Activated CD8-positive, alpha-beta T cell treated with anti-CD3 and anti-CD28 coated beads, Interleukin-2, amount 10 ng/mL, durations not matched to agents 7 days and 5 days (primary cell): ENCODE measurements at places on chromosomes 4 and X.

DNA sequence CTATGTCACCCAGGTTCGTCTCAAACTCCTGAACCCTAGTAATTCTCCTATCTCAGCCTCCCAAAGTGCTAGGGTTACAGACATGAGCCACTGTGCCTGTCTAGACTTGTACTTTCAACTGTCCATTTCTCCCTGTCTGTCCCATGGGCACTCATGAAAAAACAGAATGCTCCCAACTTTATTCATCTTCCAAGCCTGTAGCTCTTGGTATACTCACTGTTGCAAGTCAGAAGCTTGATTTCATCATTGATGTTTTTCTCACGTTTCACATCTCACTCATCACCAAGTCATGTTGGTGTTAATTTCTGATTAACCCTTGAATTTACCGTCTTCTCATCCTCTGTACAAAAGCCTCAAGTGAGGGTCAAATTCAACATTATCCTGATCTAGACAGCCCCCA, 7.3 kb upstream of the SRP72 start:
- no peak for DNase-seq

GRCh38 chr4:52015366-52015765, 4.8 kb downstream of the LRRC66 start:
- DNase-seq = no peak

- DNase-seq = no peak
These were observed 155.8 kb downstream of the KCNIP4 start for GRCh38 chr4:21792736-21793135.

DNA sequence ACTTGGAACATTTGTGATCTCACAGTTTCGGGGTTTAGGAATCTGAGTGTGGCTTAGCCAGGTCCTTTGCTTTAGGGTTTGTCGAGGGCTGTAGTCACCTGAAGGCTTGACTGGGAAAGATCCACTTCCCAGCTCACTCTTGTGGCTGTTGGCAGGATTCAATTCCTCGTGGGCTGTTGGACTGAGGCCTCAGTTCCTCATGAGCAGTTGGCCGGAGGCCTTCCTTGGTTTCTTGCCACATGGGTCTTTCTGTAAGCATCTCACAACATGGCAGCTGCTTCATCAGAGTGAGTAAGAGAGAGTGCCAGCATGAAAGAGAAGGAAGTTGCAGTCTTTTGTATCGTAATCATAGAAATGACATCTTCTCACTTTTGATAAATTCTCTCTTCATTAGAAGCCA, 11.1 kb downstream of the TXLNG start:
- no peak for DNase-seq

DNA sequence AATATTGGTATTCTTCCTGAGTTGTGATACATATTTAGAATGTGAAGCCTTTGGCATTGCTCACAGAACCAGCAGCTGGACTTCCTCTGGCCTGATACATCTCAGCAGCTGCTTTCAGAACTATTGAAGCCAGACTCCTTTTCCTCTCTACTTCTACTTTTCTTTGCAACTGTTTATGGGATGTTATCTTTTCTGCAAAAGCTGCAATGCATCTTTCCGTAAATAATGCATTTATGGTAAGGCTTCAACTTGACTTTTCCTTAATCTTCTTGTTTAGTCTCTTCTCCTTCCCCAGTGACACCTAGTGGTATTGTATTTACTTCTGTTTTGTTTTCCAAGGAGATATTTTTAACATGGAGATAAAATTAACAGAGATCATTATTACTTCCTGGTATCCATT, 1548.7 kb downstream of the PCDH7 start:
- DNase-seq = no peak
